Activated CD8-positive, alpha-beta memory T cell treated with anti-CD3 and anti-CD28 coated beads, Interleukin-2, amount 50 U/mL, for 4 hours (primary cell): ENCODE measurements at places on chromosomes 5 and 9.

DNA sequence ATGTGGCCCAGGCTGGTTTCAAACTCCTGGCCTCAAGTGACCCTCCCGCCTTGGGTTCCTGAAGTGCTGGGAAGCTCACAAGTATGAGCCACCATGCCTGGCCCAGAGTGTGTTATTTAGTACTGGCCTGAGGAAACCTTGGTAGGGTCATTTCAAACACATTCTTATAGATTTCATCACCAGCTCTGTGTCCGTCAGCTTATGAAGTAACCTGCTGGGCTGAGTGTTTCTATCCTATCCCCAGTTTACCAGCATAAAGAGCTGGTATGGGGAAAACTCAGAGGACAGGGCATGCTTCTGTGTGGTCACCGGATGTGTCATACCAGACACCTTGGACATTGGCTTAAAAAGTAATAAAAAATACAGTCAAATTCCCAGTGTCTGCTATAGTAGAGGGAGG, 45.3 kb downstream of the PTPN3 start:
- DNase-seq: no peak

DNA sequence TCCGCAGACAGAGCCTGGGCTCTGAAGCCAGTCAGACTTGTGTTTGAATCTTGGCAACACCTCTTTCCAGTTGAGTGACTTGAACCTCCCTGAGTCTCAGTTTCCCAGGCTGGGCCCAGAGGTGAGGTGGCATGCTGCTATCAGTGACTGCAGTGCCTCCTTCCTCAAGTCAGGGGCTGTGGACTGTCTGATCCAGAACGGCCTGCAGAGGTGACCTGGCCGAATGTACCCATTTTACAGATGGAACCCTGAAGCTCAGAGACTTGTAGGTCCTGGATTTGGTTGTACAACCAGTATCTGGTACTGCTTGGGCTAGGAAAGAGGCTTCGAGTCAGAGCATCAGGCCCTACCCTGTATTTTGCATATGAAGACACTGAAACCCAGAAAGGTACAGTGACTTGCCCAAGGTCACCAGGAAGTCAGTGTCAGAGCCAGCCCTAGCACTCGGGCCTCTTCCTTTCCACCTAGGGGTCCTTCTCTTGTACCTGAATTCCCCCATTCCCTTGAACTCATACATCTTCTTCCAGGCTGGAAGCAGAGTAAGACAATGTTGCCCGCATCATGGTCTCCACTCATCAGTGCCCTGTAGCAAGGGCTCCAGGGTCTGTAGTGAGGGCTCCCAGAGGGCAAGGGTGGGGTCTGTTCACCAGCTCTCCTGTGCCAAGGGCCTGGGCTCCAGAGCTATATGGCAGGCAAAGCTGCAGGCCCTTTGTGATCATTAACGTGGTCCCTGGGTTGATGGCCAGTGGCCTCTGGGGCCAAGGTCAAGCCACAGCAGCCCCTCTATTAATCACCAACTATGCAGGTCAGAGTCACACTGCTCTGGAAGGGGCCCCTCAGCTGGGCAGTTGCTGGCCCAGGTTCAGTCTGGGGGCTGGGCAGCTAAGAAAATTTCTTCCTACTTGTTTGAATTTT, 28.5 kb downstream of the GSN start:
- no peak for DNase-seq

DNA sequence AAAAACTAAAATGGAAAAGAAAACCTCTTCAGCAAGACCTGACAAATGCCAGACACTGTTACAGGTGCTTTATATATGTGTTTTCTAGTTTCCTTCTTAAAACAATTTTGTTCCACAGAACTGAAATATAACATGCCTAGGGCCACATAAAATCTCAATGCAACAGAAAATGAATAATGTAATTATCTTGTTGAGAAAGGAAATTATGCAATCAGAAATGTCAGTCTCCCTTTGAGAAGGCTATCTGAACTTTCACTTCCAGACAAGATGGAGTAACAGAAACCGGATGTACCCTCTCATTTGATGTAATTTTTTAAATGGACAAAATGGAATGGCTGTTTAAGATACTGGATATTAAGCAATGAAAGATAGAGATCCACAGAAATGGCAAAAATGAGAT, 79.2 kb downstream of the AGTPBP1 start:
- DNase-seq: no peak

DNA sequence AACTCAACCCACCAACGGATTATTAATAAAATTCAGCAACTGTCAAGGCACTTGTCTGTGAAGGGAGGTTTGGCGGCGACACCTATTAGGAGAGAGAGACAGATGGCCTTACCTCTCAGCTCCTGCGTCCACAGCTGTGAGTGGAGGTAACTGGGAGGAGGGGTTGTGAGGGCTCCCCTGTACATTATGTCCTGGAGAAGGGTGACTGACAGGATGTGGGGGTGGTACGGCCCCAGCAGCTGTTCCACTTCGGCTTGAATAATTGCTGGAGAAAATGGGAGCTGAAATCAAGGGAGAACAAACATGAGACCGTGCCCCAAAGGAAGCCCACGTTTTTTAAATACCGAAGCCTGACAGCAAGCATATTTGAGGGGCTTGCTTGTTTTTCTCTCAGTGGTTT, 353.5 kb upstream of the RFX3 start:
- no peak for DNase-seq

DNA sequence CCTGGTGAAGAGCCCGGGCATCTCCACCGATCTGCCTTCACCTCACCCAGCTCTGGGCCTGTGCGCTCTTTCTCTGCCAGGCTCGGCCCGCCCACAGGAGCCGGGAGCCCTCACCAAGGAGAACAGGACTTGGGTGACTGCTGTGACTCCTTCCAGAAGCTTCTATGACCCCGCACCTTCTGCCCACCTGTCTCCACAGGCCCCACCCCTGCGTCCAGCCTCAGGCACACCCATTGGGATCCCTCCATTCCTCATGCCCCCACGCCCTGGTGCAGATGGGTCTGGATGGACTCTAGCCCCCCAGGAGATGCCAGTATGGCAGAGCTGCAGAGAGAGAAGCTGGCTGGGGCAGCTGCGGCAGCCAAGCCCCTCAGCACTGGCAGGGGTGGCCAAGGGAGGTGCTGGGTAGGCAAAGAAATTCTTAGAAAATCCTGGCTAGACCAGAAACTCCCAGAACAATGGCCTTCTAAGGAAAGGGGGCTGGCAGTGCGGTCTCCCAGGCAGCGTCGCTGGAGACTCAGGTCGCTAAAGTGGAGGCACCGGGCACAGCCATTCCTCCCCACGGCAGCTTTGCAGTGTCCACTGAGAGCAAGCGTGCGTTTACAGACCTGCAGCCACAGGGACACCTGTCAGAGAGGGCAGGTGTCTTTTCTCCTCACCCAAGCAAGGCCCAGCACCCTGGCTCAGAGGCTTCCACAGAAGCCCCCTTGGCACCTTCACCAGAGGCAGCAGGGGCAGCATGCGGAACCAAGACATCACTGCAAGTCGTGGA, 17.3 kb downstream of the LPCAT1 start:
- DNase-seq: no peak

GRCh38 chr9:125593581-125594222, 113.3 kb downstream of the MAPKAP1 start:
- DNase-seq: no peak

DNA sequence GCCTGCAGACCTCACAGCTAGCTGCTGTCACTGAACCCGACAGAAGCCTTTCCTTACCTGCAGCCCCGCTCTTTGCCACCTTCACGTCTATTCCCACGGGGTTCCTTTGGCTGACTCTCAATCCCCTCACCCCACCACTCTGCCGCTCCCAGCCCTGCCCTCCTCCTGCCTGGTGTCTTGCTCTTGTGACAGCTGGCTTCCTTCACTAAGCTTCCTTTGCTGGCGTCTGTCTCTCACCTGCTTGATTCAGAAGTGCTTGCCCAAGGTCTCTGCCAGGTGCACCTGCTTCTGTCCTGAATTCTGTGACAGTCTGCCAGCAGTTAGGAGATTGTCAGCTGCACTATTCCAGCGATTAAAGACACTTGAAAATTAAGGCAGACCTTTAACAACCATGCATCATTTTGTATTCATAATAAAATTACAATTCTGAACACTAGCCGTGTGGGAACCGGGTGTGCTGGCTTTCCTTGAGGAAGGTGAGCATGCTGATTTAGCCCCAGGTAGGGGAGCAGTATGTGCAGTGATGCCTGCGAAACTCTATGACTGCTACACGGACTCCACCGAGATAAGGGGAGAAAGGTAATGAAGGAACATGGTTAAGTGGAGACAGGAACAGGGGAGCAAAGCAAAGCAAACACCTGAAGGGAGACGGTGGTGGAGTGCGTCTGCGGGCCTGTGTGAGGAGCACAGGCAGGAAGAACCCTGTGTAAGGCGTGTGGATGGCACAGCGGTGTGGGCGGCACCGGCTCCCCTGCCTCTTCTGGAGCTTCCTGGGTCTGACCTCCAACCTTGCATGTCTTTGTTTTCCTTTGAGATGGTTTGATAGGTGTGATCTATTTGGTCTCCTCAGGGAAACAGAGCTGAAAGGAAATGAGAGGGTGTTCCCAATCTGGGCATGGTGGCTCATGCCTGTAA, 80.1 kb upstream of the CACNA1B start:
- no peak for DNase-seq

DNA sequence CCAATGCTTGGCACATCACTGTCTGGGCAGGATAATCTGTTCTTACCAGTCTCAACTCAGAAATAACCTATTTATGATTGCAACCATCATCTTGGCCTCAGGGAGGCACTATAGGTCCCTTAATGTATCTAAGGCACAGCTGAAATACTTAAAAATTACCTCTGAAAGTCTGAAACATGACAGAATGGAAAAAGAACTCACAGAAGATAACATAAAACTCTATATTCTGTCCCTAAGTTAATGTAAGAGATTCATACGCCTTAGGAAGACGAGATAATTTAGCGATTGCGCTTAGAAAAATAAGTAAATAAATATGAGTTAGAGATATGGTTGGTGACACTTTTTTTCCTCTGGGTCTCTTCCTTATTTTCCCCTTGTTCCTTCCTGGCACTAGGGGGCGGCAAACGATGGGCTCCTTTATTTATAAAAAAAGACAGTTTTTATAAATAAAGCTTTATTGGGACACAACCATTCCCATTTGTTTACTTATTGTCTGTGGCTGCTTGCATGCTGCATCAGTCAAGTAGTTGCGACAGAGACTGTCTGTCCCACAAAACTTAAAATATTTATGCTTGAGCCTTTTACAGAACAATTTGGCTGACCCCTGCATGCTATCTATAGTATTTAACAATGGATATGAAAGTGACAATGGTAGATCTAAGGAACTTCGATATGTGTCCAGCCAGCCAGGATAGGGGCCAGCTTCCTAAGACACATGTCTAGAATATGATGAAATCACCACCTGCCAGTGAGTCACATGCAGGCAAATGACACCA, 79.6 kb downstream of the PDE4D start:
- no peak for DNase-seq

- DNase-seq: no peak
Measured at GRCh38 chr5:68872088-68872839, 221.6 kb upstream of the SLC30A5 start.

DNA sequence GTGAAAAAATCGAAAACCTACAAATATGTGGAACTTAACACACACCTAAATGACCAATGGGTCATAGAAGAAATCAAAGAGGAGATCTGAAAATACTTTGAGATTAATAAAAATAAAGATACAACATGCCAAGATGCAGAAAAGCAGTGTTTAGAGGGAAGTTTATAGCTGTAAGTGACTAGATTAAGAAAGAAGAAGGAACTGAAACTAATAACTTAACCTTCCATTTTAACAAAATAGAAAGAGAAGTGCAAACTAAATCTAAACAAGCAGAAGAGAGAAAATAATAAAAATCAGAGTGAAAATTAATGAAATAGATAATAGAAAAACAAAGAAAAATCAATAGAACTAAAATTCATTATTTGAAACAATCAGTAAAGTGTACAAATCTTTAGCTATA, 103.0 kb upstream of the MAMDC2 start:
- no peak for DNase-seq

GRCh38 chr5:21152611-21153010, 1164.6 kb upstream of the CDH18 start:
- DNase-seq: no peak

GRCh38 chr9:110700953-110701352, 32.4 kb downstream of the MUSK start:
- no peak for DNase-seq

DNA sequence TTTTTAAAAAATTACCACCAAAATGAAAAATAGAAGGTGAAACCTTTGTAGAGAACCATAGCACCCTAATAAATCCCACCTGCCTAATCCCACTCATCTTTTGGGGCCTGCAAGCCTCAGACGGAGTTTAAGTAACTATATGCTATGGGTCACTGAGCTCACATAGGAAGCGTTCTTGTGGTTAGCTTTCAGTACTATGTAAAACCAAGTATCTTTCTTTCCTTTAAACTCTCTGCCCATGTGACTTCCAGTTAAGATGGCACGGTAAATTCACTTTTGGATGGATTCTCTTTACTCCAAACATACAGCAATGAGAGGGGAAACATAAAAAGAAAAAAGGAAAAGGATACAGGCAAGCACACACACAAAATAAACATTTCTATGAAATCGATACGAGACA, 50.9 kb downstream of the FANCC start:
- no peak for DNase-seq

GRCh38 chr9:127846443-127847177, 7.8 kb downstream of the ENG start:
- DNase-seq: no peak

- DNase-seq: no peak
Measured at GRCh38 chr9:29514336-29514735, 1941.1 kb upstream of the C9orf72 start.

GRCh38 chr5:43007246-43007910, 32.7 kb downstream of the ANXA2R start:
- DNase-seq: peak; percentile 76

GRCh38 chr5:121156565-121156964, 692.5 kb downstream of the PRR16 start:
- no peak for DNase-seq

- no peak for DNase-seq
Measured at GRCh38 chr5:16733331-16734006, 116.7 kb upstream of the RETREG1 start.

- no peak for DNase-seq
Measured at GRCh38 chr5:38780945-38781344, 64.9 kb upstream of the OSMR start.

- no peak for DNase-seq
Measured at GRCh38 chr9:71716138-71716909, 52.0 kb downstream of the CEMIP2 start.

GRCh38 chr9:129801504-129801903, 1.5 kb upstream of the TOR1B start:
- DNase-seq: no peak

DNA sequence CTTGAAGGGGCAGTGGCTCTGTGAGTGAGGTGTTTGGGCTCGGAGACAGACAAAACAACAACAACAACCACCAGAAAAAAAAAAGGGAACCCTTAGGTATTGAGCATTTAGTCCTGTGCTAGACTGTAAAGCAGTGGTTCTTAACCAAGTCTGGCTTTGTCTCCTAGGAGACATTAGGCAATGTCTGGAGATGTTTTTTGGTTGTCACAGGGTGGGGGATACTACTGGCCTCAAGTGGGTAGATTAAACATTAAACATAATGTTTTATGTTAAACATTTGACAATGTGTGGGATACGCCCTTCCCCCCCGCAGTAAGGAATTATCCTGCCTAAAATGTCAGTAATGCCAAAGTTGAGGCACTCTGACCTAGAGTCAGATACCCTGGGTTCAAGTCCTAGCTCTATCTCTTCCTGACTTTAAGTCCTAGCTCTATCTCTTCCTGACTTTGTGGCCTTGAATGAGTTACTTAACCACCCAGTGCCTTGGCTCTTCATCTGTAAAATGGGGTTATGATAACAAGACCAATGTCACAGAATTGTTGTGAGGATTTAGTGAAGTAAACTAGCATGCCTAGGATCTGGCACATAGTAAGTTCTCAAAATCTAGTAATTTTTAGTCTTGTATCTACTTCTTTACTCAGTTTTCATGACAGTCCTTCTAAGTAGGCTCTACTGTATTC, 1.8 kb downstream of the TRIM32 start:
- no peak for DNase-seq

- no peak for DNase-seq
Measured at GRCh38 chr5:78971998-78972397, 13.1 kb downstream of the ARSB start.
